ENCODE measurements at places on chromosomes 1 and 21.
A peak's percentile ranks its signal among the peaks of the same experiment; 100 is the strongest.

DNA sequence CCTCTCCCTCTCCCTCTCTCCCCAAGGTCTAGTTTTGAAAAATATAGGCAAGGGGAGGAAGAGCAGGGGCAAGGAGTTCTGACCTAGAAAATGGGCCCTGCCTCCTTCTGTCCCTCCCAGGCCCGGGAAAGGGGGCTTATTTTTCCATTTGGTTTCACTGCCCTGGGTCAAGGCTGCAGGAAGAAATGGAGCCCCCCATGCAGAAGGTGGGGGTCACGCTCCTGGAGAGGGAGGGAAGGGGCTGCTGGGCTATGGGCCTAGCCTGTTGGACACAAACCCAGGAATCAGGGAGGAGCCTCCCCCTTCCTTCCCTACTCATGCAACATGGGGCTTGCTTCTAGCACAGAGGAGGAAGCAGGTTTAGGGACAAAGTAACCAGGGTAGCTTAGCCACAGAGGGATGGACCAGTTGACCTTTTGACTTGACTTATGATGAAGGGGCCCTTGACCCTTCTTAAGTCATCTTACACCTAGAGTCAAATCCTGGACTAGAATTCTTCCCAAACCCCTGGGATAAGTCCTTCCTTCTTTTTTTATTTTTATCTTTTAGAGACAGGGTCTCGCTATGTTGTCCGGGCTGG, 70.4 kb upstream of the SSBP3 start:
- no peak for DNase-seq

DNA sequence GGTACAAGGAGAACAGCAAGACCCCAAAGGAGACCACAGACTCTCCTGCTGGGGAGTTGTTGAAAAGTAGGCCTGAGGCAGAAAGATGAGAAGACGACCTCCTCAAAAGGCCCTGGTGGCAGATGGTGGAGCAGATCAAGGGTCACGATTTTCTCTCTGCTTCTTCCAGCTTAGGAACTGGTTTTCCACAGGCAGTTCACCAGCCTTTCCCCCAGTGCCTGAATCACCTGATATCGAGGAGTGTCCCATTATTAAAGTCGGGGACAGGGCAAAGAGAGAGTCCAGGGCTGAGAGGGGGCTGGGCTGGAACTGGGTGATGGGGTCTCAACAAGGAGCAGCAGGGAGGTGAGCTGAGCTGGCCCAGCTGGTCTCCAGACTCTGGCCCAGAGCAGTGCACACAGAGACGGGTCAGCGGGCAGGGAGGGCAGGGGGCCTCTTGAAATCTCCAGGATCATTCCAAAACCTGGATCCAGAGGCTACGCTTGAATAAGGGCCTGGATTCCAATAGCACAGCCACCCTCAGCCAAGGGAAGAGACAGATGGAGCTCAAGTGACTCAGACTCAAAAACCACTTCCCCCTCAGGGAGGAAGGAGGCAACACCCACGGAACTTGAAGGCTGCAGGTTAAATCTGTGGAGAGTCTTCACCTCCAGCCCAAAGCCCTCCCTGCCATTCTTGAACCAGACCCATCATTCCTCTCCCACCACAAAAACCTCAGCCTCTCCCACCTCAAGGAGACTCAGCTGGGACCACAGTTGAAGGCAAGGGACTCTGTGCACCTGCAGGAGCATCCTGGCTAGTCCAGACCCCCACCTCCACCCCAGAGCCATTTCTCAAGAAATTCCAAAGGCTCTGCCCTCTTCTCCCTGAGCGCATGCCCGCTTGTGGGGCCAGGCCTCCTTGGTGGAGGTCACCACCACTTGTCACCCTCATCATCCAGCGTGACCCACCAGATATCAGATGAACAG, at the start of gene S100A5:
S100A5 (minus strand) TSS at position 541 of the 968 bp plus-strand sequence. CDS start 743 bp downstream, outside the sequence.
- peak; percentile 40 for DNase-seq

DNA sequence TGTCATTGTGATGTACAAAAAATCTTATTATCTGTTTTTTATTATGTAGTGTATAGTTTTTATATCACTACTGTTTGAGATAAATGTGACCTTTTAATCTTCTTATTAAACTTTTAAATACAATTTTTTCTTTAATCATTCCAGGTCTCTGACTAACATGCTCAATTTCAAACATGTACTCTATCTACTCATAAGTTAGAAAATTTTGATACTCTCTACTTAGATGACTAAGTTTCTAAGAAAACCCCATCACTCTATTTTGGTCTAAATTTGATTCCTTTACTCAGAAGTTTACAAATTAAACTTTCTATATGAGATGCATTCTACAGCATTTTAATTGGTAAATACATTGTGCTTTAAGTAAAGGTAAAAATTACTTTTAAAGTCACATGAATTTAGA, 544.0 kb downstream of the PTBP2 start:
- no peak for DNase-seq

DNA sequence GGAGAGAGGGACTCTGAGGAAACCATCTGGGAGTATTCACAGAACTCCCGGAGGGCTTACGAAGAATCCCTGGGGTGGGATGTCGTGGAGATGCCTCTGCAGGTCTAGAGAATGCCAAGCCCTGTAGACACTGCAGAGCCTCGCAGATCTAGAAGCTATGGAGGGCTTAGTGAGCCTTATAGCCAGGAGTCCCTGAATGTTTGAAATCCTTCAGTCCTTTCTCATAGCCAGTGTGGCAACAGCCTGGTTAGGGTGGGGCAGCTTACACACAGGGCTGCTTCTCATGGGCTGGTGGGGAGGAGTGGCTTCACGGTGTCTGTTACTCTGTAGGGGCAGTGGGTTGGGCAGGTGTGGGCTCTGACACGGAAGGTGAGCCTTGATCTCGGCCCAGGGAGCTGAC, 44.2 kb upstream of the KDM4A start:
- DNase-seq: no peak

DNA sequence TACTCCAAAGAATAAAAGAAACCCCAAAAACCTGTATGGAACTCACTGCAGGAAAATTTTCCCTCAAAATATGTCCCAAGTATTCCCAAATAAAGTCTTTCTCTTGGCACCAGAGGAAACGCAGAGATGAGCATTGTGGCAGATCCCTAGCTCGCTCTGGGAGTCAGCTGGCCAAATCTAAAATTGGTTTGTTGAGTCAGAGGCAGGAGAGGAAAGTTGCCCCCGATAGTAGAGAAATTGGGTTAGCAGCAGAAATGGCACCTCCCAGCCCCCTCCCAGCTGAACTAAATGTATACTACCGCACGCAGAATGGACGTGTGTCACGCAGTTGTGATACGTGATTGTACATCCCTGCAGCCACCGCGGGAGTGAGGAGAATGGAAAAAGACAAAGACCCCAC, 39.9 kb upstream of the TARBP1 start:
- DNase-seq: no peak

GRCh38 chr1:23101101-23101827, 67.4 kb downstream of the LUZP1 start:
- DNase-seq: no peak

DNA sequence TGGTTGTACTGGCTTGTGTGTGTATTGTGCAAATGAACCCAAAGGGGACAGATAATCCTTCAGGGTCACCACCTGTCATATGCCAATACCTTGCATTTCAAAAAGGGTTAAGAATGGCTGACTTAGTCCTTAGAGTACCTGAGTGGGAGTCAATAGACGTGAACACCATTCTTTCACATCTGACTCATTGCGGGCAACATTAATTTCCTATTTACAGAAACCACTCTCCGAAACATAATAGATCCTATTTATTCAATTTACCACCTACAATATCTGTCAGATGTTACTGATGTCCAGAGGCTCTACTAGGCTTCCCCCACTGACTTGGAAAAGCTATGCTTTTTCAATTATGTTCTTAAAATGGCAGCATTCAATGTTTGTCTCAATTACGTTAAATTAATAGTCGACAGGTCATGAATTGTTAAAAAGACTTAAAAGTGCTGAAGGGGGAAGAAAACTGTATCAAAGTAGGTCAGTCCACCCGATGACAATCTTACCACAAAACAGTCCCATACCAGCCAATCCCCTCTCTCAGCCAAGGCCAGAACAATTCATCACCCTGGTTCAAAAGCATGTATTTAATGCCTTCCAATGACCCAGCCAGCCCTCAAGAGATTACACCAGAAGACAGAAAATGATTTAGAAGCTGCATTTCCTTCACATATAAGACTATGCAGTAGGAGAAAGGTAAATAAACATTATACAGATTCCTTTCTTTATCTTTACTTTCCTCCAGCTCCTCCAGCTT, 48.6 kb upstream of the PLA2G2C start:
- no peak for DNase-seq

GRCh38 chr1:5751163-5751540, 241.1 kb downstream of the NPHP4 start:
- no peak for DNase-seq

GRCh38 chr1:81437213-81437612, 363.5 kb upstream of the ADGRL2 start:
- DNase-seq: no peak

DNA sequence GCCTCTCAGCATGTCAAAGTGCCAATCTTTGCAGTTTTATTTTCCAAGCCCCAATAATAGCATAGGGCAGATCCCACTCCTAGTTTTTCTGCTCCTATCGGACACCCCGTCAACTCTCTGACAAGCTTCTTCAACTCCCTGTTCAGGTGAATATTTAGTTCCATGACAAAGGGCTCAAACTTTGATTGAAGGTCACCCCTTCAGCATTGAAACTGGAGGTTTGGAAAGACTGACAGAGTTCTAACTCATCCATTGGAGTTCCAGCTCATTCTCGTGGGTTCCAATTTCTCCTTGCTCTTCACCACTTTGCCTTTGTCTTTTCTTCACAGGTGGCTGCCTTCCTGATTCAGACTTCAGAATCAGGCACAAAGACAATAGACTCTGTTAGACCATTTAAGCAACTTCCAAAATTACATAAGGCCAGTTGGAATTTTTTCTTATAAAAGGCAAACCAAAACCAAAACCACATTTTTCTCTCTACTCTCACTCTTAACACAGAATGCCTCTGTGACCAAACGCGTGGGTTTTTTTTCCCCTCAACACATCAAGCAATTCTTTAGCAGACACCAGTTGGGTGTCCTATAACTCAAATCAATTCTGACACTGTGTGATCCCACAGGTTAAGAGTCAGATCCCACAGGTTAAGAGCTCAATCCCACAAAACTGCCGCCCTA, 169.3 kb upstream of the USP25 start:
- no peak for DNase-seq

DNA sequence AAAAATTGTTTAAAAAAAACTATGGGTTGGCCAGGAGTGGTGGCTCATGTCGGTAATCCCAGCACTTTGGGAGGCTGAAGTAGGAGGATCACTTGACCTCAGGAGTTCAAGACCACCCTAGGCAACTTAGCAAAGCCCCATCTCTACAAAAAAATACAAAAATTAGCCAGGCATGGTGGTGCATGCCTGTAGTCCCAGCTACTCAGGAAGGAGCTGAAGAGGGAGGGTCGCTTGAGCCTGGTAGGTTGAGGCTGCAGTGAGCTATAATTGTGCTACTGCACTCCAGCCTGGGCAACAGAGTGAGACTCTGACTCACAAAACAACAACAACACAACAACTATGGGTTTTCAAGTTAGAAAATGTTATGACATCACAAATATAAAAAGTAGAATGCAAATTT, 16.4 kb downstream of the SLAMF7 start:
- DNase-seq: no peak

GRCh38 chr1:53043271-53043670, 18.7 kb upstream of the PODN start:
- DNase-seq: no peak

- peak; percentile 14 for DNase-seq
These were observed 111.1 kb downstream of the NAV1 start for GRCh38 chr1:201649761-201650622.

DNA sequence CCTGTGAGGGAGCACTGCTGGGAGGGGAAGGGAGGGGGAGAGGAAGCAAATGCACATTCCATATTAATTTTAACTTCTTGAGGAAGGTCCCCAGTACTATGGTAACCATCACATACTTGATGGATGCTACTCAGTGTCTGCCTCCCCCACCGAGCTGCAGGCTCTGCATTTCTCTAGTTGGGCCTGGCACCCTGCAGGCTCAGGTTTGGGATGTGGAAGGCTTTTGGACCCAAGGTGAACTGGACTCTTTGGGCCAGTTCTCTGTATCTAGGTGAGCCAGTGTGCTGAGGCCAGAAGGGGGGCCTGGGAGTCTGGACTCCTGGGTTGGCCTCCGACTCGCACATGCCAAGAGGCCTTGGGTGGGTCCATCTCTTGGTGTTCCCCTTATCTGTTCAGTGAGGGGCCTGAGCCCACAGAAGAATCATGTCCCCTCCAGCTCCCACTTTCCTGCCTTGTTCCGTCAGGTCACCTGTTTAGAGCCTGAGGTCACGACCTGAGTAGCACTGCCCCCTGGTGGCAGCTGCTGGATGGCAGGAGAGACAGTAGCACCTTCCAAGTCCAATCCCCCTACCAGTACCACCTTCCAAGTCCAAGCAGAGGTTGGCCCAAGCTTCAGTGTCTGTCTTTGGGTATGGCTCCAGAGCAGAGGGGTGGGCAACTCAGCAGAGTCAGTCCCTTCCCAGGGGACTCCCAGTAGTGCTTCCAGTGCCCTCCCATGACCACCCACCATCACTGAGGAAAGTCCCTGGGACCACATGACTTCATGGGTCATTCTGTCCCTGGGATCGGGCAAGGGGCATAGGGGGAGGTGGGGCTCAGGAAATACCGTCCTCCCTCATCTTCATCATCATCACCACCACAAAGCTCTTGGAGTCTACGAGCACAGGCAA, 241.8 kb downstream of the TRABD2B start:
- no peak for DNase-seq

DNA sequence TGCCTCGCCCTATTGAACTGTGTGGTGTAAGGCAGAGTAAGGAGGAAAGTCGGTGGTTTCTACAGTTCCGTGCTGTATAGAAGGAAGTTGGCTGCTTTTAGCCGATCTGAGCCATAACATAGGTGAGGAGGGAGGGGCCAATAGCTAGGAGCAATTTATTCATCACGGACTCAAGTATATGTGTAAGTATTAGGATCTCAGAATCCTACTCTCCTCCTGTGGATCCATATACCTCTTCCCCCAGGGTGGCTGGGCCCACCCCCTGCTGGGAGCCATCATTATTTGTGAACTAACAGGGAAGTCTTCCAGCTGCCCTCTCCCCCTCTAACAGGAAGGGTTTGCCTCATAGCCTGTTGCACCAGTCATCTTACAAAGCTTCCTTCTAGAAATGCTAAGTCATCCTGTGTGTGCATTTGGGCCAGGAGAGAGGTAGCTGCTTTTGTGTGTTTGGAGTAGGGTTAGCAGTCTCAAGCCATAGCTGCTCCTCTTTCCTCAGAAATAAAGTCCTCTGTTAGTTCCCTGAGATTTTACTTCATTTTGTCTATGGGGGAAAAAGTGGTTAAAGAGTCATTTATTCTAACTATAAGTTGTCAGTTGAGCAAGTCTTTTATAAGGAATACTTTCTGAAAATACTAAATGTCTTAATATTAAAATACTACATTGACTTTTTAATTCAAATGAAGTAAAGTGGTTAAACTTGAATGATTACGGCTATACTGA, 14.9 kb upstream of the CENPS start:
- DNase-seq: no peak
